Thoracic aorta (tissue), 2 donors: ENCODE measurements at places on chromosomes 5 and 9.
A peak's percentile ranks its signal among the peaks of the same experiment; 100 is the strongest.

DNA sequence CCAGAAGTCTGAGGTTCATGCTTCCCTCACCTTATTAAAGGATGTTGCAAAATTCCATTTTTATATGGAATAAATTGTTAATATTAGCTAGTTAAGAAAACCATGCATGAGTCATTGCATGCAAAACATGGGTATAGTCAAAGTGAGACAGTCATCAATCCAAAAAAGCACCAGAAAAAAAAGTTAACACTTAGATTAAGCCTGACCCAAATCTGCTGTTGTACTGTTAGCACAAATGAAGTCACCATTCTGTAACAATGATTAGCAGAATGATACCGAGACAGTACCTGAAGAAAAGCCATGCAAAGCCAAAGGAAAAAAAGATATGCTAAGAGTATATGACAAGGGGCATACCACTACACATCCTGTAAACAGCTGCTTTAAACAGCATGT, 49.5 kb downstream of the PKD2L2 start:
- no peak for DNase-seq

- no peak for DNase-seq
Observed at GRCh38 chr9:108456903-108457302, 398.9 kb downstream of the ACTL7B start.

DNA sequence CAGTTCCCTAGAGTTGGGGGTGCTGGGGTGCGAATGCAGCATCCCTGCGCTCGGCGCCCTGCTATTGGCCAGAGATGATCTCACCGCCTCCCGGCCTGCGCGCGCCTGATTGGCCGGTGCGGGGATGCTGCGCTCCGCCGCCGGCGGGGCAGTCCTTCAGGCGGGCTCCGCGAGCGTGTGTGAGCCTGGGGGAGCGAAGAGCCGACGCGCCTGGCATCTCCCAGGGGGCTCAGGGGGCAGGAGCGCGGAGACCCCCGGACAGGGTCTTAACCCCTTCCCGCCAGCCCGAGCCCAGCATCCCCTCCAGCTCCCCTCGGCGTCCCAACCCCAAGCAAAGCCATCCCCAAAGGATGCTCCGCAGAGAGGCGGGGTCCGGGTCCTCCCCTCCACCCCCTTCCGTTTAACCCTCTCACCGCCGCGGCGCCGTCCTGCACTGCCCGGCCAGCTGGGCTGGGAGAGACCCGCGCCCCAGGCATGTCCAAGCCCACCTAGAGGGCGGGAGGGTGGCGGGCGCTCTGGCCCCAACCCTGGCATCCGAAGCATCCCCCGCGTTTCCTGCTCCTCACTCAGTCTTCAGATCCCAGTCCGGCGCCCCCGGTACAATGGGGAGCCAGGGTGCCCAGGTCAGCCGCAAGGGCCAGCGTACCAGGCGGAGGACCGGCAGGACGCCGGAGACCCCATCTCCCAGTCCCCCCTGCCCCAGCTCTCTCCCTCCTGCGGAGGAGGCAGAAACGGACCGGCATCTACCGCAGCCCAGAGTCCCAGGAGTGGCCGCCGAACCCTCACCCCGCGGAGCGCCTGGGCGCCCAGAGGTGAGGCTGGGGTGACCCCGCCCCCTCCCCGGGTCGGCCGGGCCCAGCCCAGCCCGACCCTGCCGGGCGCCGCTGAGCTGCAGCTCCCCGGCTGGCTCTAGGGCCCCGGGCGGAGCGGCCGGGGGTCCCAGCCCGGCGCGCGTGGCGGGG, 19.3 kb upstream of the TOR2A start:
- no peak for DNase-seq

GRCh38 chr5:170536525-170536924, 32.7 kb downstream of the KCNIP1 start:
- no peak for DNase-seq

GRCh38 chr9:80435591-80435990, 863.8 kb downstream of the TLE4 start:
- DNase-seq: no peak

- peak; percentile 62 for DNase-seq
Observed at GRCh38 chr9:127977884-127978647, 2.7 kb downstream of the EEIG1 start.
